ENCODE measurements at places on chromosomes 1 and 21. TPM values are rescaled to one million over a fixed set of nuclear protein-coding genes. Genes with fewer than 3 reads are reported as not detected.

GRCh38 chr1:169590932-169591331 lies 4.7 kb upstream of the F5 start:
- H3K4me1 ChIP-seq, result no peaks in the 10 kb centered on the region
- H3K4me3 ChIP-seq, result no peak overlapping the region
- no peaks in the 10 kb centered on the region for H3K36me3 ChIP-seq
- H3K27ac ChIP-seq, result no peak overlapping the region

DNA sequence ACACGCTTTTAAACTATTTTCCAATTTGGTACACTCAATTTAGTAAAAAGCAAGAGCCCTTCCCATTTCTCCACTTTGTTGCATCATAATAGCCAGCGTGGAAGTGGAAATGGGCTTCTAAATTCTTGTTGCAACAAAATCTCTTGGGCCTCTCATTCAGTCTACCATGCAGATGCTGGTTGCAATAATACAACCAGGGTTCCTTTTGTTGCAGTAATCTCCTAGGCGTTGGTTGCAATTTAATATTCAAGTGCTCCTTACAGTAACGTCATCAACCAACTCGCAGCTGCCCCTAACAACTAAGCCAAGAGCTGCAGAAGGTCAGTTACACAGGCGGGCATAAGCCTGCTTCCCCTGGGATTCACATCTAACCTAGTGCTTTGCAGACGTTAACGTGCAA lies 2.7 kb upstream of the HDGF start:
- H3K27me3 ChIP-seq, result no peaks in the 10 kb centered on the region
- H3K27ac ChIP-seq, result no peak overlapping the region
- peaks cover 8% of the 10 kb centered on the region for H3K4me1 ChIP-seq
- H3K4me3 ChIP-seq, result no peak overlapping the region
- DNase-seq, result no peak

GRCh38 chr1:92511541-92511940 lies 24.8 kb upstream of the GFI1 start:
- no peaks in the 10 kb centered on the region for H3K36me3 ChIP-seq
- H3K27ac ChIP-seq, result no peak overlapping the region
- DNase-seq, result no peak
- no peaks in the 10 kb centered on the region for H3K27me3 ChIP-seq
- no peaks in the 10 kb centered on the region for H3K4me1 ChIP-seq

DNA sequence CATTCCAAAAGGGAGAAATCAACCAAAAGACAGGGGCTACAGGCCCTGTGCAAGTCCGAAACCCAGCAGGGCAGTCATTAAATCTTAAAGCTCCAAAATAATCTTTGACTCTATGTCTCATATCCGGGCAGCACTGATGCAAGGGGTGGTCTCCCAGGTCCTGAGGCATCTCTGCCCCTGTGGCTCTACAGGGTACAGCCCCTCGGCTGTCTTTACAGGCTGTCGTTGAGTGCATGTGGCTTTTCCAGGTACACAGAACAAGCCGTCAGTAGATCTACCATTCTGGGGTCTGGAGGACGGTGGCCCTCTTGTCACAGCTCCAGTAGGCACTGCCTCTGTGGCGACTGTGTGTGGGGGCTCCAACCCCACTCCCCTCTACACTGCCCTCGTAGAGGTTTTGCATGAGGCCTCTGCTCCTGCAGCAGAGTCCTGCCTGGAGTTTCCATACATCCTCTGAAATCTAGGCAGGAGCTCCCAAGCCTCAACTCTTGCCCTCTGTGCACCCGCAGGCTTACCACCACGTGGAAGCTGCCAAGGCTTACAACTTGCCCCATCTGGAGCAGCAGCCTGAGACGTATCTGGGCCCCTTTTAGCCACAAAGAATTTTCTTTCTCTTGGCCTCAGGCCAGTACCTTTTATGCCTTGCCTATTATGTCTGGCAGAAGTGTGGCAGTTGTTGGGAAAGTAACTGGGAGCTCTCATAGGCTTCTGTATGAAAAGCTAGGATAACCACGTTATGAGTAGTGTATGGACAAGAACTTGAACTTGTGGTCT lies 52.5 kb downstream of the POU2F1 start:
- DNase-seq, result no peak
- H3K36me3 ChIP-seq, result no peaks in the 10 kb centered on the region
- H3K27ac ChIP-seq, result no peak overlapping the region
- H3K4me3 ChIP-seq, result no peak overlapping the region
- H3K27me3 ChIP-seq, result no peaks in the 10 kb centered on the region

- H3K27me3 ChIP-seq, result no peaks in the 10 kb centered on the region
- no peak overlapping the region for H3K4me3 ChIP-seq
- no peaks in the 10 kb centered on the region for H3K36me3 ChIP-seq
- no peaks in the 10 kb centered on the region for H3K4me1 ChIP-seq
These were observed 6.9 kb upstream of the LRP8 start for GRCh38 chr1:53334781-53335180.

Gene RGS7
- total RNA-seq, result not detected

Gene PSRC1
- total RNA-seq, result 2.5 TPM

Data from ovary (tissue), 10 donors.